Fibroblast of the aortic adventitia (primary cell): ENCODE measurements at places on chromosomes 16 and 17. TPM values are rescaled to one million over a fixed set of nuclear protein-coding genes. Genes with fewer than 3 reads are reported as not detected.

HSF5 gene
- 0.16 TPM in 1 of 2 replicates, not detected in the other for total RNA-seq

NEK8 gene
- total RNA-seq = 4.9 and 6.8 TPM in 2 replicates

CD7 gene
- total RNA-seq = not detected in 2 replicates

ADAP2 gene
- total RNA-seq = 0.27 and 0.90 TPM in 2 replicates

HLF gene
- total RNA-seq = 4.4 TPM in 1 of 2 replicates, not detected in the other

CA4 gene
- not detected in 2 replicates for total RNA-seq

RPL19 gene
- 944 and 2,108 TPM in 2 replicates for total RNA-seq

KCNAB3 gene
- 1.3 TPM in 1 of 2 replicates, not detected in the other for total RNA-seq

CASKIN2 gene
- 5.6 and 8.0 TPM in 2 replicates for total RNA-seq

CHD9NB gene
- 1.6 and 2.3 TPM in 2 replicates for total RNA-seq

UBE2Z gene
- 82.4 and 103 TPM in 2 replicates for total RNA-seq

NEUROD2 gene
- not detected in 2 replicates for total RNA-seq

ADGRG1 gene
- 1.6 and 9.8 TPM in 2 replicates for total RNA-seq

SCIMP gene
- not detected in 2 replicates for total RNA-seq

SPNS2 gene
- 0.16 and 0.27 TPM in 2 replicates for total RNA-seq
